ENCODE measurements at places on chromosomes 7 and 10.

GRCh38 chr7:85041605-85042216 is 145.1 kb downstream of the SEMA3D start:
- H3K4me1 ChIP-seq: peaks cover 5% of the 10 kb centered on the region
- no peaks in the 10 kb centered on the region for H3K36me3 ChIP-seq
- no peak overlapping the region for H3K4me3 ChIP-seq
- H3K27me3 ChIP-seq: no peaks in the 10 kb centered on the region
- no peak overlapping the region for H3K27ac ChIP-seq

GRCh38 chr7:71627651-71628050 is 495.7 kb downstream of the GALNT17 start:
- no peak overlapping the region for H3K4me3 ChIP-seq
- peaks cover 23% of the 10 kb centered on the region for H3K4me1 ChIP-seq
- H3K27me3 ChIP-seq: no peaks in the 10 kb centered on the region
- DNase-seq: no peak

- no peaks in the 10 kb centered on the region for H3K27me3 ChIP-seq
- no peak overlapping the region for H3K27ac ChIP-seq
- H3K4me3 ChIP-seq: no peak overlapping the region
- H3K36me3 ChIP-seq: peaks cover 5% of the 10 kb centered on the region
- no peaks in the 10 kb centered on the region for H3K4me1 ChIP-seq
Measured at GRCh38 chr10:29791773-29792172, 157.0 kb upstream of the SVIL start.

DNA sequence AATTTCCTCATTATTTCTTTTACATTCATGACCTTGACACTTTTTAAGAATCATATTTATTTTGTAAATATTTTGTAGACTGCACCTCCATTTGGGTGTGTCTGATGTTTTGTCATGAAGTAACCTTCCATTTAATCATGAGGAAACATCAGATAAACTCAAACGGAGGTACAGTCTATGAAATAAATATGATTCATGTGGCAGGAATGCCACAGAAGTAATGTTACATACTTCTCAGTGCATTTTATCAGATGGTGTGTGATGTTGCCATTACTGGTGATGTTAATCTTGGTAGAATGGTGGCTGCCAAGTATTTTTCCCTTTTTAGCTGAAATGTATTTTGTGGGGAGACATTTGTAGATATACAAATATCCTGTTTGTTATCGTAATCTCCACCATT is 64.9 kb downstream of the ZNF37A start:
- no peak overlapping the region for H3K4me3 ChIP-seq
- no peak for DNase-seq
- H3K36me3 ChIP-seq: peaks cover 64% of the 10 kb centered on the region
- no peaks in the 10 kb centered on the region for H3K4me1 ChIP-seq

GRCh38 chr10:132811891-132812481 is 26.0 kb upstream of the NKX6-2 start:
- no peak overlapping the region for H3K27ac ChIP-seq
- H3K27me3 ChIP-seq: no peaks in the 10 kb centered on the region
- no peaks in the 10 kb centered on the region for H3K36me3 ChIP-seq
- H3K4me3 ChIP-seq: no peak overlapping the region

- H3K27ac ChIP-seq: peak overlapping the region; percentile 90
- DNase-seq: peak; percentile 73
- peaks cover 3% of the 10 kb centered on the region for H3K27me3 ChIP-seq
Measured at GRCh38 chr10:28676326-28676967, 874 bp upstream of the BAMBI start.

GRCh38 chr7:40151504-40151903 is 16.7 kb downstream of the SUGCT start:
- peaks cover 17% of the 10 kb centered on the region for H3K4me1 ChIP-seq
- H3K4me3 ChIP-seq: no peak overlapping the region
- peaks cover 13% of the 10 kb centered on the region for H3K36me3 ChIP-seq
- no peak overlapping the region for H3K27ac ChIP-seq
- H3K27me3 ChIP-seq: no peaks in the 10 kb centered on the region

DNA sequence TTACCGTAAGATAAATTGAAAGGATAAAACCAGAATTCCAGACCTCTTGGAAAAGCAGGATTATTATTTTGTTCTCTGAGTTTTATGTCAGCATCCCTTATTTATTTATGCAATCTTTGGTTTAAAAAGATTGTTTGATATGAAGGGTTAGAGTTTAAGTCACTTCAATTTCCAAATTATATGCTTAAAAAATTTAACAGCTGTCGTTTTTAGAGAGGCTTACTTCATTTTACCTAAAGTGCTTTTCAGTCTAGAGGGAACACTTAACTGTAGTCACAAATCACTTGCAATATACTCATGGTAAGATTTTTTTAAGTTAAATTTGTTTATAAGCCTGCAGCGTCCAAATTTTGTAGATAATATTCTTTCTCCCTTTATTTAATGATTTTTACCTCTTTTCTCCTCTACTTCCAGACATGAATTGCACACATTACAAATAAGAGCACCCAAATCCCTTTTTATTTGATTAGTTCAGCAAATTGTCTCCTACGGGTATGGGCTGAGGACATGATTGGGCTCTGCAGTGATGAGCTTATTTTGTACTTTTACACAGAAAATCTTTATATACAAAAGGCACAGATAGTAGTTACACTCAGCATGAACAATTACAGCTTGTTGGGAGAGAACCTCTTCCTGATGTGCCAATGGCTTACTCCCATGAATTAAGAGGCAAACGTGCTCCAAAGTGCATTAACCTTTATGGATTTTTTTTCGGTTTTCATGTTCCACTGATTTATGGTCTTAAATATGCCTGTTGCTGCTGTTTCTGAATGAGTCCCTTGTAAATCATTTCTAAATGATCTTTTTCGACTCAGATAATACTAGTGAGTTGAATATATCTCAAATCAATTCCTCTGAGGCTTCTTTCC is 319.3 kb upstream of the LRGUK start:
- 0 out of 2 replicates have a peak, but pooled peaks cover 2% of the 10 kb centered on the region for H3K4me1 ChIP-seq
- no peak for DNase-seq
- H3K4me3 ChIP-seq: no peak overlapping the region
- H3K27me3 ChIP-seq: no peaks in the 10 kb centered on the region
- no peak overlapping the region for H3K27ac ChIP-seq

DNA sequence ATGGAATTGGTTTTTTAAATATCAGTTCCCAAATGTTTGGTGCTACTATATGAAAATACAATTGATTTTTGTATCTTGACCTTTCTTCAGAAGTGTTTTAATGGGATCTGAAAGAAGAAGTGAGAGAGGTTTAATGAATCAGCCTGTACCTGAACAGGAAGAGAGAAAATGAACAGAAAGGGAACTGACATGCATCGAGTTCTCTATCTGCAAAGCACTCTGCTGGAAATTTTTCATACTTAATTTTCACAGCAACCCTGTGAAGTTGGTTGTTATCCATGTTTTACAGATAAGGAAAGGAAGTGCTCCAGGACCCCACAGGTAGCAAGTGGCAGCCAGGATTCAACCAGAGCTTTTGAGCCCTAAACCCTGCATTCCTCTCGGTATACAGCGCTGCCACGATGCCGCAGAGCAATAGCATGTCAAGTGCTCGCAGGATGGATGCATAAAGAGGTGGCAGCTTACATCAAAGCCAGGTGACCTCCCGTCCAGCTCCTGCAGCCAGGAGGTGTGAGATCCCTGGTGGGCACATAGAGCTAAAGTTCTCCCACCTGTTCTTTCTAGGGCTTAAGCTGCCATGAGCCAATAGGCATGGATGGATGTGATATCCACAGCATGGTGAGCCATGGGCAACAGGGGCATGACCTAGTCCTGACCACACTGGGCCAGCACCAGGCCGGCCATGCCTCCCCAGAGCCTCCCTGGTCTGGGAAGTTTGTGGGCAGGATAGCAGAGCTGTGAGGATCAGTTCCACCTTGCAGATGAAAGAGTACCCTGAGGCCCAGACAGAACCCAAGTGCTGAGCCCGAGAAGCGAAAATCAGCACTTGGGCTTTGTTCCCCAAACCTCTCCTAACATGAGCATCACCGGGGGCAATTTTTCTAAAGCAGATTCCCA is 57.2 kb downstream of the CALML3 start:
- DNase-seq: no peak
- H3K4me1 ChIP-seq: peaks cover 34% of the 10 kb centered on the region
- H3K4me3 ChIP-seq: no peak overlapping the region
- 0 out of 2 replicates have a peak, but pooled peaks cover 4% of the 10 kb centered on the region for H3K27me3 ChIP-seq

DNA sequence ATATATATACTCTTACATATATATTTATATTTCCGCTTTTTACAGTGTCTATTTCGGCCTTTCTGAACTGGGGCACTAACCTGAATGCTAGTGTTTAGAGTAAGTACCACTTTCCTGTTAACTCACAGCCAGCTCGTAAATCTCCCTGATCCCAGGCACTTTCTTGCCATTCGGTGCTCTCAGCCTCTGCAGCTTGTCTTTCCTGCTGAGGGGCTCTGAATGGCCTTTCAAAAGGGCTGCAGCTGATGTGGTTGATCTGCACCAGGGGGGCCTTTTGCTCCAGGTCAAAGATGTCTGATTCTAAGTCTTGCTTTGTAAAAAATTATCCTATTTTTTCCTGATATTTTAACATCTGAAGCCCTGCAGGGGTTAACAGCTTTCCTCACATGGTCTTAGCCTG is 25.5 kb upstream of the HPS1 start:
- H3K27ac ChIP-seq: no peak overlapping the region
- peaks cover 38% of the 10 kb centered on the region for H3K4me1 ChIP-seq
- no peaks in the 10 kb centered on the region for H3K36me3 ChIP-seq
- H3K27me3 ChIP-seq: peaks cover 28% of the 10 kb centered on the region
- DNase-seq: peak; percentile 24

- H3K4me1 ChIP-seq: peaks cover 36% of the 10 kb centered on the region
- H3K27ac ChIP-seq: no peak overlapping the region
- H3K4me3 ChIP-seq: no peak overlapping the region
- H3K36me3 ChIP-seq: no peaks in the 10 kb centered on the region
- DNase-seq: no peak
Measured at GRCh38 chr10:123478116-123478515, 188.0 kb upstream of the GPR26 start.

GRCh38 chr7:80954191-80954590 is 35.3 kb upstream of the SEMA3C start:
- H3K4me3 ChIP-seq: no peak overlapping the region
- no peaks in the 10 kb centered on the region for H3K27me3 ChIP-seq
- H3K27ac ChIP-seq: no peak overlapping the region
- DNase-seq: no peak

GRCh38 chr7:112205343-112206237 is 609 bp downstream of the DOCK4 start:
- no peaks in the 10 kb centered on the region for H3K27me3 ChIP-seq
- peak overlapping the region; percentile 89 for H3K4me3 ChIP-seq
- H3K36me3 ChIP-seq: no peaks in the 10 kb centered on the region
- peak overlapping the region; percentile 48 for H3K27ac ChIP-seq
- H3K4me1 ChIP-seq: peaks cover 35% of the 10 kb centered on the region
- peak; percentile 72 for DNase-seq

- peaks cover 30% of the 10 kb centered on the region for H3K4me1 ChIP-seq
- no peaks in the 10 kb centered on the region for H3K27me3 ChIP-seq
- DNase-seq: no peak
- H3K4me3 ChIP-seq: no peak overlapping the region
- H3K36me3 ChIP-seq: no peaks in the 10 kb centered on the region
Measured at GRCh38 chr7:81685270-81685868, 84.5 kb downstream of the HGF start.

GRCh38 chr10:119462773-119463172 is 79.7 kb downstream of the RGS10 start:
- H3K36me3 ChIP-seq: peaks cover 3% of the 10 kb centered on the region
- peaks cover 3% of the 10 kb centered on the region for H3K27me3 ChIP-seq
- H3K4me1 ChIP-seq: no peaks in the 10 kb centered on the region

- no peak for DNase-seq
- H3K4me3 ChIP-seq: peak overlapping the region; percentile 49
- no peak overlapping the region for H3K27ac ChIP-seq
- H3K36me3 ChIP-seq: no peaks in the 10 kb centered on the region
- H3K4me1 ChIP-seq: peaks cover 6% of the 10 kb centered on the region
- H3K27me3 ChIP-seq: peaks cover 64% of the 10 kb centered on the region
Measured at GRCh38 chr7:158991824-158992621, 135.7 kb downstream of the DYNC2I1 start.

- peak; percentile 61 for DNase-seq
- 0 out of 2 replicates have a peak, but pooled peaks cover 3% of the 10 kb centered on the region for H3K36me3 ChIP-seq
- peaks cover 47% of the 10 kb centered on the region for H3K4me1 ChIP-seq
- peaks cover 47% of the 10 kb centered on the region for H3K27me3 ChIP-seq
- no peak overlapping the region for H3K27ac ChIP-seq
Measured at GRCh38 chr7:69104023-69104422, 494.3 kb upstream of the AUTS2 start.

DNA sequence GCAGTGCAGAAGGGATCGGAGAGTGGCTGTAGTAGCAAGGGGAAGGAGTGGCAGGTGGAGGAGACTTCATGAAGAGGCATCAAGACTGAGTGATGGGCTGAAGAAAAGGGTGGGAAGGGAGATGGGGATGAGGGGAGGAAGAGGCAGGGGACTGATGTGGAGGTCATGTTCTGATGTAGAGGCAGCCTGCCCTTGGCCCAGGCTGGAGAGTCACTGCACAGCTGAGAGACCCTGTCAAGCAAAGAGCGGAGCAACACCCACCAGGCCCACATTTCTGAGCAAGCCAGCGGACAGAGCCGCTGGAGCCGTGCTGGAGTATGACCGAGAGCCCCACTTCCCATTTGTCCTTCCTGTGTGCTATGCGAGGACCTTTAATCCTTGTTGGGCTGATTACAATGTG is 501.6 kb upstream of the MKI67 start:
- no peak overlapping the region for H3K27ac ChIP-seq
- DNase-seq: no peak
- H3K36me3 ChIP-seq: no peaks in the 10 kb centered on the region
- no peaks in the 10 kb centered on the region for H3K27me3 ChIP-seq
- H3K4me3 ChIP-seq: no peak overlapping the region
- H3K4me1 ChIP-seq: peaks cover 60% of the 10 kb centered on the region

GRCh38 chr10:55146032-55146431 is 345.0 kb upstream of the PCDH15 start:
- H3K4me1 ChIP-seq: peaks cover 14% of the 10 kb centered on the region
- H3K27ac ChIP-seq: no peak overlapping the region
- H3K27me3 ChIP-seq: no peaks in the 10 kb centered on the region
- no peak overlapping the region for H3K4me3 ChIP-seq
- DNase-seq: no peak
- no peaks in the 10 kb centered on the region for H3K36me3 ChIP-seq

- H3K4me3 ChIP-seq: no peak overlapping the region
- H3K27me3 ChIP-seq: peaks cover 63% of the 10 kb centered on the region
- no peak for DNase-seq
- peaks cover 13% of the 10 kb centered on the region for H3K4me1 ChIP-seq
- no peak overlapping the region for H3K27ac ChIP-seq
- H3K36me3 ChIP-seq: peaks cover 13% of the 10 kb centered on the region
Measured at GRCh38 chr7:157676456-157677255, 339.9 kb downstream of the DNAJB6 start.

DNA sequence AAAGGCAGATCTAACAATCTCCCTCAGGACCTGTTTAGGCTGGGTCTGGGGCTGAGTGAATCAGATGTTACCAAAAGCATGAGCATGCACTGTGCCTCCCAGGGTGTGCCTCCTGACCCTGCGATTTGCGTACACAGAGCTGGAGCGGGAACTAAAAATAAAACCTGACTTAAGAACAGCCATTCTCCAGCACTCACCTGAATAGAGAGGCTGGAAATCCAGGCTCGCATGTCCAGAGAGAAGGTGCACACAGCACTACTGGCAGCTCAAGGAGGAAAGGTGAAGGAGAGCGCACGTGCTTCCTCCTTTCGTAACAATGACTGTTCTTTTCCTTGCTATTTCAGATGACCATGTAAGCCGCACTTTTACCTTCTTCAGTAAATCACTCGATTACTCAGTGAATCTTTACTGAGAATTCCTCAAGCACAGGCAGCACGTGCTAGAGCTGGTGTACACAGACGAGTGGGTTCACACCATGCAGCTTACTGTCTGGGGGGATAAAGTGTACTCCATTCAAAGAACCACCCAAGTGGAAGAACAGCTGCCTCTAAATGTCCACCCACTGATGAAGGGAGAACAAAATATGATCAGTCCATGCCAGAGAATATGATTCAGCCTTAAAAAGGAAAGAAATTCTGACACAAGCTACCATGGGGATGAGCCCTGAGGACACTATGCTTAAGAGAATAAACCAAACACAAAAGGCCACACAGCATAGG is 45.6 kb downstream of the SFMBT2 start:
- no peaks in the 10 kb centered on the region for H3K27me3 ChIP-seq
- H3K36me3 ChIP-seq: peaks cover 73% of the 10 kb centered on the region
- peak overlapping the region; percentile 52 for H3K27ac ChIP-seq
